Suppressor macrophage (primary cell): ENCODE measurements at places on chromosomes 2 and 18.
A peak's percentile ranks its signal among the peaks of the same experiment; 100 is the strongest.

DNA sequence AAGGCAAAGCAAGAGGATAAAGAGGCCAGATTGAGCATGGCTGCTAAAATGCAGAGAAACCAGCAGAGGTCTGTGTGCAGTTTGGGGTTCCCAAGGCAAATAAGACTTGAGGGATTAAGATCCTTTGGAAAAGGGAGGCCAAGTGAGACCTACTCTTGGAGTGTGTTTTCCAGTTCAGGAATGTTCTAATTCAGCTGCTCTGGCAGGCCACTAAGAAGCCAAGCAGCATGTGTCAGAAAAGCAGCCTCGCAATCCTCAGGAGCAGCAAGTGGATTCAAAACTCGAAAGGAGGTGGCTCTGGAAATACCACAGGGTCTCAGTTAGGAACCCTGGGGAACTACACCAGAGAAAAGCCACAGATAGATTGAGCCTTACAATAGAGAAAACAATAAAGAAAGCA, 569.2 kb downstream of the METTL4 start:
- DNase-seq: no peak

DNA sequence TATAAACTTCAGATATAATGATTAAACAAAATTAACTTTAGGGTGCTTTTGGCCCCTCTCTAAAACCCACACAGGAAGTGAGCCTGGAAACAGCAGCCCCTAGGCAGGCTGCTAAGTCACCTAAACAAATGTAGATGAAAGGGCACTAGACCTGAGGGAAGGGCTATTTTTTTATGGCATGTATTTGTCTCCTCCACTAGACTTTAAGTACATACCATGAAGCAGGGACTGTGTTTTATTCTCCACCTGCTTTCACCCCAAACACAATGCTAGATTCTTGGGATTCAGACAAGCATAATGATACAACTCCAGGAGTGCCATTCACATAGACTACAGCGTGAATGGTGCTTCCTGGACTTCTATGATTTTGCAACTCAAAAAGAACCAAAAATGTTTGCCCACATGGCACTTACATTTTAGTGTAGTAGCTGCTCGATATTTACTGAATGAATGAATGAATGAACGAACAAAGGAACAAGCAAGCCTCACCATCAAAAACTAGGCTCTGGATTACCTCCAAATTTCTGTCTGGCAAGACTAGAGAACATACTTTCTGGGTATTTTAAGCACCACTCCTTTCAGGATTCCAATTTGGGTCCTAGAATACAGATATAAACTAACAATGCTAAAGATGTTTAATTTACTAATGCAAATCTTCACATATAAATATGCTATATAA, 10.1 kb downstream of the ATAD2B start:
- no peak for DNase-seq

DNA sequence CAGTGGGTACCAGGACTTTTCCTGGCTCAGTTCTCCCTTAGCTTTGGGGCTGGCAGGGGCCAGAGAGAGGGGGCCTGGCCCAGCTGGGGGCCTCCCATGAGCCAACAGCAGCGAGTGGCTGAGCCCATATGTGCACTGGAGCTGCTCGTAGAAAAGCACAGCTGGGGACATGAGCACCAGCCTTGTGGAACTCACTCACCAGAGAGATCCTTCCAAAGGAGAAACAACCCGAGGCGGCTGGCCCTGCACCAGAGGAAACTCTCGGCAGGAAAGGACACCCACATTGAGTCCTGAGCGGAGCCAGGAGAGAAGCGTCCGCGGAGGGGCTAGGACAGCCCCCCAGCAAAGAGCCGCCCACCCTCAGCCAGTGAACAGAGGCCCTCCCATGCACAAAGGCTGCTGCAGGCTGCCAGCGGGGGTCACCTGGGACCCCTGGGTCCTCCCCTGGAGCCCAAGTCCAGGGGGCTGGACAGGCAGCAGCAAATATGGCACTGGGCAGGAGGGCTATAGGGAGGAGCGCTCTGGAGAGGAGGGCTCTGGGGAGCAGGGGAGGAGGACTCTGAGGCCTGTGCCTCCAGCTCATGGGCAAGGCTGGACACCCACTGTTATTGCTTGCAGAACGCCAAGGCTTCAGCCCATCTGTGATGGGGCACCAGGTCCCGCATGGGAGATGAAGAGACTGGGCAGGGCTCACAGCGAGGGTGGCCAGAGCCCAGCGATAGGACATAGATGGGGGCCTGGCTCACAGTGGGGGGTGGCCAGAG, 42.1 kb upstream of the SNED1 start:
- no peak for DNase-seq

DNA sequence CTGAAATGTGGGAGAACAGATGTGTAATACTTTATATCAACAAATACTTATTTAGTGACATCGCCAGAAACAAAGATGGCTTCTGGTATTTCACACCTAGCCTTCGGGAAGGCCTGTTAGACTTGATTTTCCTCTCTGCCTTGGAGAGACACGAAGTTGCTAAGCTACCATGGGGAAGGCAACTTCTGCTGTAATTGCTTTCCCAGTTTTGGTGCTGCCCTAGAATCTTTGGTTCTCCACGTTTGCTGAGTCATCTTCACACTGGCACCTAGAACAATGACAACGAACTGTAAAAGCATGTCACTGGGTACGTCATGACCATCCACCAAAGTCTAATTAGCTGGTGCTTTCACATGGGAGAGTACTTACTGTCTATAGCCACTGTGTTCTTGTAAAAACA, 58.7 kb upstream of the ACTR3 start:
- DNase-seq: no peak

GRCh38 chr2:8794923-8795825, 42.2 kb downstream of the KIDINS220 start:
- no peak for DNase-seq

- peak; percentile 31 for DNase-seq
Measured at GRCh38 chr2:8421658-8422449, 260.0 kb upstream of the ID2 start.

DNA sequence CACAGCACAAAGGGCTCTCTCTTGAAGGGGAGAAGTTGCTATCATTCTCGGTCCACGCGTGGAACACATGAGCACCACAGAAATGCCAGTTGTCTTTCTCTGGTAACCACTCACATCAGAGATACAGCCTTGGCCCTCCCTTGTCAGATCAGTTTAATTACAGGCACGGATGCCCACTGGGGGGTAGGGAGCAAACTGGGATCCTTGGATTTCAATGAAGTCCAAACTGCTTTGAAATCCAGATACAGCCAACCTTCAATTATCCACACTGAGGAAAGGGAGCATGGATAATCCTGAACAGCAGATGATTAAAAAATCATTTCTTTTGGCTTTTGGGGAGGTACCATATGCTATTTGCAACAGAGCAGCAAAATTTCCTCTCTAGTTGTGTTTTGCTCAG, 63.7 kb upstream of the DAPL1 start:
- DNase-seq: no peak
